Dorsolateral prefrontal cortex (tissue), 122 donors: ENCODE measurements at places on chromosomes 2 and 18.

GRCh38 chr18:30917651-30918050 lies 124.9 kb downstream of the DSC3 start:
- no peak for DNase-seq

GRCh38 chr18:70151614-70152013 lies 53.9 kb downstream of the RTTN start:
- no peak for DNase-seq

DNA sequence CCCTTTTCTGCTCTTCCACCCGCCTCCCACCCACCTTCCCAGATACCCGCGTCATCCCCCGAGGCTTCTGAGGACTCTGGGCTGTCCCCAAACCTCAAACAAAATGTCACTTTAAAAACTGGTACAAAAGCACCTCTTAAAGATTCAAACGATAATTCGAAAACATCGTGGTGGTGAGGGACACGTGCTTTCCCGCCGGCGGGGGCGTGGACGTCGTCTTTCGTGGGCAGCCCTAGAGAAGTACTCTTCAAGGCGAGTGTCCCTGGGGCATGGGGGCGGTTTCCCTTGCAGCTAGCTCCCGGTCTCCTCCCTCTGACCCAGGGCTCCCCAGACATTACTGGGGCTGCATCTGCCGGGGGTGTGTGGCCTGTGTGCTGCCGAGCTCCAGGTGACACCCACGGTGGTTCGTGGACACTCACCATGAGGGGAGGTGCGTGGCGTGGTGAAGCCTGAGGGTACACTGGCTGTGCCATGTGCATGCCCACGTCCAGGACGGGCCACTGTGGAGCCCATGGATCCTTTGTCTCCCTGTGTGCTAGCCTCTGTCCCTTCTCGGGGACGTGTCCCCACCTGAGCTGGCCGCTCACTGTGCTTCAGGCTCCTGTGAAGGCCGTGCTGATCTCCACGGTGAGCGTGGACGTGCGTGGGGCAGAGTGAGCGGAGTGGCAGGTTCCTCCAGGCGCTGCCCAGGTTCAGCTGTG lies 117.8 kb downstream of the NFATC1 start:
- no peak for DNase-seq

DNA sequence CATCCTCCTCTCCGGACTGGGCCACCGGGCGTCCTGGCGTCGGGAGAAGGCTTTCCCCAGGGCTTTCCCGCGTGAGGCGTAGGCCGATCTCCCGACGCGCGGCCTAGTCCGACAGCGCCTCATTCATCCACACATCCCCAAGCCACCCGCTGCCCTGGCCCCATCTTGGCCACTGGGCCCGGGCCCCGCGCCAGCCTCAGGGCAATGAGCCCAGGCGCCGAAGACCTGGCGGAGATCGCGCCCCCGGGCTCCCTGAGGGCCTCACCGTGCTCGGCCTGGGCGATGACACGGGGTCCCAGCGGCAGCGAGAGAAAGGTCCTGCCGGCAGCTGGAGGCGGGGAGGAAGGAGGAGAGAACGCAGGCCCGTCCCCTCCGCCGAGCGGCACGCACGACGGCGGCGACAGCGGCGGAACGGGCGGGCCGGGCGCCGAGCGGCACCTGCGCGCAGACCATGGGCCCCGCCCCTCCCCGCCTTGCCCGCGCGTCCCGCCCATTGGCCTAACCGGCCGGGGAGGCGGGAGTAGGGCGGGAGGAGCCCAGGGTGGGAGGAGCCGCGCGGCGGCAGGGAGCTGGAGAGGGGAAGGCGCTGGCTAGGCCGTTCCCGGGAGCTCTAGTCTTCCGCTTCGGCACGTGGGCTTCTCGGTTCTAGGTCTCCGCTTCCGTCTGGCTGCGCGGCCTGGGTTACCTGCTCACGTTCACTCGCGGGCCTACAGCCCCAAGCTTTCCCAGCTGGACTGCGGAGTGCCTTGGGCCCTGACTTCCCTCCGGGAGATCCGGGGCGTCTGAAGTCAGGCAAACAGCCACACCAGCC lies at the start of gene OLA1:
OLA1 (minus strand) TSS at position 346 of the 811 bp plus-strand sequence. CDS start 1,717 bp downstream, outside the sequence.
- DNase-seq, result peak; percentile 90

DNA sequence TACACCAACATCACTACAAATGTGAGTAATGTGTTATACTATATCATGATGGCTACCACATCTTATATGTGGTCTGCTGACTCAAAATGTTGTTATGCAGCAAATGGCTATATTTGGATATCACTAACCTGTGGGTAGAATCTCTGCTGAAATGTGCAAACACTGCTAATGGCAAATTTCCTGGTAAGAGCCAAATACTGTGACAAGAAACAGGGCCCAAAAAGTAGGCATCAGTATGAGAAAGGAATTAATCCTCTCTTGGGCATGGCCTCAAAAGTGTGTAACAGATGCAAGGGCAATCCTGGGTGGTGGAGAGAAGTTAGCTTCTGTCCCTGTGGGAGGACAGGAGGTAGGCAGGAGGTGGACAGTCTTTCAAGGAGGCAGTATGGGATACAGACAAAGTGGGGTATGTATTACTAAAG lies 13.3 kb downstream of the ATF2 start:
- DNase-seq, result no peak

DNA sequence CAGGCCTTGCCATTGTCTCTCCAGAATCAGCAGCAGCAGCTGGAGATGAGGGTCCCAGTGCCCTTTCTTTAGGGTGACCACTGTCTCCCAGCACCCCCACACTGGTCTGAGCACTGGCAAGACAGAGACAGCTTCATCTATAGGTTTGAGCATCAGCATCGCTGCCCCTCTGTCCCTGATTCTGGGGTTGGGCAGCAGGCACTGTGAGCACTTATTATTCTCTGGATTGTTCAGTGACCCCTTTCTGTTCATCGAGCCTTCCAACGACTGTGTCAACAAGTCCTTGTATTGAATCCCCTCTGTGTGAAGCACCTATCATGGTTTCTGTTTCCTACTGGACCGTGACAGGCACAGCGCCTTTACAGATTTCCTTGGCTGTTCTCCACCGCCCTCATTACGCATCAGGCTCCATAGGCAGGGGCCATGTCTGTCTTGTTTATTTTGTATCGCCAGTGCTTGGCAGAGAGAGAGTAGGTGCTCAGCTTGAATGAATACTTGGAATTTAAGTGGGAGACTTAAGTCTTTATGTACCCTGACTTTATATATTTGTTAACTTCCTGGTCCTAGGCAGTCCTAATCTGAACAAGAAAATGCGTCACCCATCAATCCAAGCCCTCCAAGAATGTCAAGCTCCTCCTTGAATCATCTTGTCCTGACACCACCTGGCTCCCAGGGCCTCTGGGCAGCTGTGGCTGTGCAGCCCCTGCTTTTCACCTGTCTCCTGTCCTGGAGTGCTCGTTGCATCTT lies 11.4 kb downstream of the MALL start:
- DNase-seq, result no peak

DNA sequence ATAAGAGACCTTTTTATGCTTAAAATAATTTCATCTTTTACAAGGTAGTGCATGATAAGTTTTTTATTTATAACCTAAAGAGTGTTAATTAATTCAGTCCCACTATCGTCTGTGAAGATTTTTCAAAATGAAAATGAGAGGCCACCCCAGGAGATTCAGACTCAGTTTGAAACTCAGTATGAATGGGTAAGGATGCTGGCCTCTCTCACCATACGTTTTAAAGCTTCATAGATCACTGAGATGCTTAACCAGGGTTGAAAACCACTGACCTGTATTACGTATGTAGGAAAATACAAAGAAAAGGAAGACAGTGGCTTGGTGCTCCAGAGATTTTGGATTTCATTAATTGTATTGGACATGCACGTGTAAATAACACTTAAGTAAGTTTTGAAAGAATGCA lies 278.7 kb downstream of the FSIP2 start:
- DNase-seq, result no peak
